ENCODE measurements at places on chromosomes 11 and 22.
A peak's percentile ranks its signal among the peaks of the same experiment; 100 is the strongest.

DNA sequence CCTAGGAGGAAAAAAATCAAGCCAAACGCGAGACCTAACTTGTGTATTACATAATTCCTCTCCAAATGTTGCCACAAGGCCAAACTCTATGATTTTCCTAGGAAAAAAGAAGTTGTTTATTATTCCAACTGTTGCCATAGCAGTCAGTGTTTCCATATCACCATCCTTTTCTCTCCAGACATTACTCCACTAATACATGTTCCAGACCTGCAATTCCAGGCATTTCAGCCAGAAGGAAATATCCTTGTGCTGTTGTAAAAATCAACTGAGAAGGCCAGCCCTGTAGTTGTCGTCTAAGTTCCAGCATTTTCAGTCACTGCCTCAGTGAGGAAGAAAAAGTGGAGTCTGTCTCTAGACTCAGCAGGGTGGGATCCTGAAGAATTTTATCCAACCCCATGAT, 33.1 kb upstream of the PAMR1 start:
- no peak for DNase-seq

DNA sequence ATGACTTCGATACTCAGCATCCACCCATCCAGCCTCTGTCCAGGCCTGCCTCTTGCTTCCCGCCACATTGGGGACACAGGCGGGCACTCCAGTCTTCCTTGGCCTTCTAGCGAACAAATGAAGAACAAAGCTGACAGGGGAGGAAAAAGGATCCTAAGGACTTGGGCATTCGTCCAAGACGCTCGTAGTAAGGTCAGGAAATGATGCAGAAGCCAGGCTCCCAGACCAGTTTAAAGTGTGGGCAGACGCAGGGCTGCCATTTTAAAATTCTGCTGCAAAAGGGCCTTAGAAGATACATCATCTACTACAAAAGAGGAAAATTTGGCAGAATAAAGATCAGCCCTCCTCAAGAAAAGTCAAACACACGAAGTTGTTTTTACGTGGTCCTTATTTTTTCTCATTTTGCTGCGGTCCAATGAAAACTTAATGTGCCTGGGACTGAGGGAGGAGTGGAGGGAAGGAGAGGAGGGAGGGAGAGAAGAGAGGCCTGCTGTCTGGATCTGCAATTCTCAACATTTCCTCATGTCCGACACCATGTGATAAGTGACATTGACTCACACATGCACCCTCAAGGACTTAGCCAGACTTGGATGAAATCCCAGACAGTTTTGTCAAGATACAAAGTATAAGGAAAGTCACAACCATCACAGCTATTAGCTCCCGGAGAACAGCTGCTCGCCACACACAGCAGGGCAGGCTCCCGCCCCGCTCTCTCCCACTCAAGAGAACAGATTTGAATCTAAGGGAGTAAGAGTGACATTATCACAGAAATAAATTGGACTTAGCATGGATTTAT, 5.7 kb downstream of the DNAL4 start:
- no peak for DNase-seq

DNA sequence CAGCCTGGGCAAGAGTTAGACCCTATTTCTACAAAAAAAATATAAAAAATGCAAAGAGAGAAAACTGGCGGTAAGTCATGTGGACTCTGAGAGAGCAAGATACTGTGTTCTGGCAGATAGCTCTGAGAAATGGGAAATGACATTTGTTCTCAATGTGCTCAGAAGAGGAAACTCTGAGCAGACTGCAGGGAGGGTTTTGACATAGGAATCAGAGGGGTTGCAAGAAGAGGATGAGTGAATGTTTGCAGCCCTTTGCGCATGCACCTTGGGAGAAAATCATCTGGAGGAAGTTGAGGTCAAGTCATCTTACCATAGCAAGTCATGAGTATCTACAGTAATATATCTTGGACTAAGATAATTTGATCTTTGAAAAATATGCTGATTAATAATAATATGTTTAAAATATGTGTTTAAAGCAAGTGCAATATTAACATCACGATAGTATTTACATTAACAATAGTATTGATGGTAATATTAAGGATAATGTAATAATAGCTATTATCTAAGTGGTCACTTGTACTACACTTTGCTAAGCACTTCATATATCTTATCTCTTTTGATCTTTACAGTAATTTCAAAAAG, 2.6 kb downstream of the ACER3 start:
- no peak for DNase-seq

- no peak for DNase-seq
Measured at GRCh38 chr11:35523861-35524260, 1.6 kb downstream of the PAMR1 start.

- no peak for DNase-seq
Measured at GRCh38 chr22:44954149-44954548, 55.7 kb downstream of the PHF21B start.

- DNase-seq = no peak
Measured at GRCh38 chr22:17132112-17132511, 11.0 kb upstream of the TMEM121B start.

- DNase-seq = no peak
Measured at GRCh38 chr11:73195191-73196007, 22.7 kb upstream of the P2RY2 start.

GRCh38 chr11:113504586-113504985, 29.4 kb upstream of the DRD2 start:
- no peak for DNase-seq

- DNase-seq = no peak
Measured at GRCh38 chr22:38943201-38943600, 14.2 kb upstream of the APOBEC3A start.

GRCh38 chr22:20464096-20464614, 26.5 kb upstream of the SCARF2 start:
- DNase-seq = peak; percentile 29

DNA sequence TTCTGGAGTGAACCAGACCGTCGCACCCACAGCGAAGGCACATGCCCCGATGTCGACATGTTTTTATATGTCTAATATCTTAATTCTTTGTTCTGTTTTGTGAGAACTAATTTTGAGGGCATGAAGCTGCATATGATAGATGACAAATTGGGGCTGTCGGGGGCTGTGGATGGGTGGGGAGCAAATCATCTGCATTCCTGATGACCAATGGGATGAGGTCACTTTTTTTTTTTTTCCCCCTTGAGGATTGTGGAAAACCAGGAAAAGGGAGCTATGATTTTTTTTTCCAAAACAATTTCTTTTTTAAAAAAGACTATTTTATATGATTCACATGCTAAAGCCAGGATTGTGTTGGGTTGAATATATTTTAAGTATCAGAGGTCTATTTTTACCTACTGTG, 49.2 kb upstream of the OR4B1 start:
- DNase-seq = no peak

DNA sequence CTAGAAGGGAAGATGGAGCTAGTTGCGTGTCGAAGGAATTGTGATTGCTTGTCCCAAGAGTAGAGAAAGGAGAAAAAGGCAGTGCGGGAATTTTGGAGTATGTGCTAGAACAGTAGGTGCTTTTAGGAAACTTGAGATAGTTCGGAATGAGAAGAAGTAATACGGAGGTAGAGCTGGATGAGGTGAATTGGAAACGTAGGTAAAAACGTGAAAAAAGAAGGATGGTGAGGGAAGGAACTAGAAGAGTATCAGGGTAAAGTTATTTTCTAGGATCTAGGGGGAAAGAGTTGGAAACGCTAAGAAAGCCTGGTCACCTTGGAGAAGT, 1.4 kb downstream of the CEP57 start:
- DNase-seq = no peak

DNA sequence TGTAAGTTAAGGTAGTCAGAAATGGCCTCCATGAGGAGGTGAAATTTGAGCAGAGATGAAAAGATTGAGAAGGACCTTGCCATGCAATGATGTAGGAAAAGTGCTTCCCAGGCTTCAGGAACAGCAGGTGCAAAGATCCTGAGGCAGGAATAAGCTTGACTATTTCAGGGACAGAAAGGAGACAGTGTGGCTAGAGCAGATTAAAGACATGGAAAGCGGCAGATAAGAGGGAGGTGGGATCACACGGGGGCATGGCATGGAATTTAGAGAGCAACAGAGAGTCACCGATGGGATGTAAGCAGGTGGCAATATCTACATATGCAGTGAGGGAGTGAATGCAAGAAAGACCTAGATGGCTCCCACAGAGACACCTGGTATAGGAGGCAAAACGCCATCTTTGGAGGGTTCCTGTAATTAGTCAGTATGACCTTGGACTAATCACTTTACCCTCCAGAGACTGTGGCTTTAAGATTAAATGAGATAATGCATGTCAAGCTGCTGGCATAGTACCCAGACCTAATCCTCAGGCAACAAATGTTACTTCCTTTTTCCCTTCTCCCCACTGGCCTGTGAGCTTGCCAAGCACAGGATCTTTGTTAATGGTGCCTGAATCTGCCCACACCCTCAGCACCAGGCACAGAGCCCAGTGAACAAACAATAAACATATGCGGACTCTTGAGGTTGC, 24.6 kb upstream of the ACER3 start:
- no peak for DNase-seq

DNA sequence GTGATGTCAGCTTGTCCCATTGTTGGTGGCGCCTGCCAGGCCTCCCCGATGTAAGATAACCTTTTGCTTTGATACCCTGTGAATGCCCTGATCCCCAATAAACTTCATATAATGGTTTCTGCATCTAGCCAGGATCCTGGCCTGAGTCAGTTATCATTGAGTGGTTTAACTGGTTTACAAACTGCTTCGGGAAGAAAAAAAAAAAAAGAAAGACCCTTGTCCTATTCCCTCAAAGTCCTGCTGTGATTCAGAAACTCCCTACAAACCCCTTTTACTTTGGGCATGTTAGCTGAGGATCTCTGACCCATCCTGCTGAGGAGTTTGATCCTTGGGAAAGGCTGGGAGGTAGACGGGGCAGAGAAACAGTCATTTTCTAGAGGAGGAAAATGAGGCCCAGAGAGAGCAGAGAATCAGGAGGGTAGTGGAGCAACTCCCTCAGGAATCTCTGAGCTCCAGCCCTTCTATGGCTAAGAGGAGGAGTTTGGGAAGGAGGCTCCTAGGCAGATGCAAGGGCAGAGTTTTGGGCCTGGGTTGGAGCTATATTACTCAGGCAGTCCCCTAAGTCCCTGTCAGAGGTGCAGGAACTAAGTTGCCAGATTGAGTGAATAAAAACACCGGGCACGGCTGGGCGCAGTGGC, 5.4 kb upstream of the CYB5R3 start:
- no peak for DNase-seq

DNA sequence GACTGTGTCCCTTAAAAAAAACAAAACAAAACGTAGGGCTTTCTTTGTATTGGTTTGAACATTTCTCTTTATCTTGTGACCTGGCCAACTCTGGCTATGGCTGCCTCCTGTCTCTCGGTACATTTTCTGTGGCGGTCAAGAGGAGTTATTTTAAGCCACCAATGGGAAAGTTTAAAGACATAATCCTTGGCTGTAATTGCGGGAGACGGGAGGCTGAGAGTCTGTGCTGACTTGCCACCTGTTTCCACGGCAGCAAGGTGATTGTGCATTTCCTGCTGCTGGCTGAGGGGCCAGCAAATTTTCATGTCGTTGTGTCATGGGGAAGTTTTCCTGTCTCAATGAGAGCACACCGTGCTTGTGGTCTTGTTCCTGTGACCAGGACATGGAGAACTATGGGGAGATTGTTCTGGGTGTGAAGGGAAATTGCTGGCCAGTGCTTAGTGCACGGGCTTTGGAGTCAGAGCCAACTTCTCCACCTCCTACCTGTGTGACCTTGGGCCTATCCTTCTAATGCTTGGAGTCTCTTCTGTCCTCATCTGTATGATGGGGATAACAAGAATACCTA, 11.0 kb downstream of the PTPRJ start:
- no peak for DNase-seq

- no peak for DNase-seq
Measured at GRCh38 chr22:44331881-44332714, 19.3 kb upstream of the SHISAL1 start.

GRCh38 chr11:6385046-6385777, 5.1 kb upstream of the SMPD1 start:
- DNase-seq = no peak

DNA sequence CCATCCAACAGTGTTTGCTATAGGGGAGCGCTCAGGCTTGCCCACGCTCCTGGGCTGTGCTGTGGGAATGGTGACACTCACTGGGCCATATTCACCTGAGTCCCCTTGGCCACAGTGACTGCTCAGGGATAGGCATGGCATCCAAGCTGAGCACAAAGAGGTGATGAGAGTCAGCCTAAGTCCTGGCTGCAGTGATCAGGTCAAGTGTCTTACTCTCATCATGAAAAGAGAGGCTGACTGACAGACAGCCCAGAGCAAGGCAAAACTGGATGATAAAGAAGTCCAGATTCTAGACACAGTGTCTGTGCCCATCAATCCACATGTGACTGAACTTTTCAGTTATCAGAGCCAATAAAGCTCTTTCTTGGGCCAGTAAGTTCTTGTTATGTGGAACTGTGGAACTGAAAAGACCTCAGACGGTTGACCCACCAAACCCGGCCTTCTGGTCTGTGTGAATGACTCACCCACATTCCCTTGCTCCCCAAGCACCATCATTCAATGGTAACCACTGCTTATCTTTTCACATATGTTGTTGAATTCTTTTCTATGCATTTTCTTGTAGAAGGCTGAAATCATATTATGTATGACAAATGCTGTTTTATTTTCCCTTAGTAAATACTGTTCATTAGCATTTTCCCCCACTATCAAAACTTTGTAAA, 43.2 kb upstream of the YPEL1 start:
- DNase-seq = no peak

DNA sequence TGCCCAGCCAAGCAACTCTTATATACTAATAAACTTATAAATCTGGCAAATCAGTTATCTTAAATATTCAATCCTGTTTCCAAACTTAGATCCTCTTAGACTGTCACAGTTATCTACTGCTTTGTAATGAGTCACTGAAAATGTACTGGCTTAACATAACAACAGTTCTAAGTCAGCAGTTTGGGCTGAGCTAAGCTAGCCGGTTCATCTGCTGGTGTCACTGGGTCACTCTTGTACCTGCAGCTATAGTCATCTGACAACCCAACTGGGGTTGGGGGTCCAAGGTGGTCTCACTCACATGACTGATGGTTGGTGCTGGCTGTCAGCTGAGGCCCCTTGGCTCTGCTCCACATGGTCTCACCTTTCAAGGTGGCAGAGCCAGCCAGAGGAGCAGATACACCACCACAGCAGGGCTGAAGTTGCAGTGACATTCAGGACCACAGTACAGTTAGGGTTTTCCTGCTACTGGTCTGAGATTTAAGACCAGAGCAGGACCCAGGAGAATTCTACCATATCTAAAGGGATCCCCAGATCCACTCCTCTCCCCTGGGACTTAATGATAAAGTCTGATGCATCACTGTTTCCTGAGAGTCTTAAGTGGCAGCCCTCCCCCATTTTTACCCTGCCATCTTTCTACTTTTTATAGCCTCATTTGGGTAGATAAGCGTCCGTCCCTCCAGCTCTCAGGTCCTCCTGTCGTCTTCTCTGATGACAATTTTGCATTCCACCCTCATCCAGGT, 7.9 kb upstream of the MACROD1 start:
- DNase-seq = no peak

All from activated B cell treated with CpG ODN at 0.5 μM for 24 hours (primary cell).